ENCODE measurements at places on chromosomes 12 and 14. TPM values are rescaled to one million over a fixed set of nuclear protein-coding genes. Genes with fewer than 3 reads are reported as not detected.

- DNase-seq = peak; percentile 73
Observed at GRCh38 chr12:12705838-12706520, 10.0 kb upstream of the GPR19 start.

- DNase-seq = no peak
Observed at GRCh38 chr12:71640316-71640715, 23.3 kb downstream of the ZFC3H1 start.

DNA sequence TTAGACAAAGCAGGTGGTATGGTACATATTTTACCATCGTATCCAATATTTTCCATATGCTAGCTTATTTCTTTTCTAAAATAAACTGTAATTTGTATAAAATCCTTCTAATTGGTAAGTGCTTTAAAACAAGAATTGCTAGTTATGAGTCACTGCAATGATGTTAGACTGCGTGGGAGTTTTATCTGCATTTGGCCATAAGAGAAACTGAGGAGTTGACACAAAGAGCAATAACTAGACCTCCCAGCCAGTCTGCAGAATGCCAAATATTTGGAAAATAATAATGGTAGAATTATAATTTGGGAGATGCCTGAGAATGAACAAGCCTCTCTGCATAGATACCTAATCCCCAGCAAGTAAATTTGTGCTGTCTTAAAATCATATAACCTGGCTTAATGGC lies 61.7 kb upstream of the PTPRR start:
- no peak for DNase-seq

DNA sequence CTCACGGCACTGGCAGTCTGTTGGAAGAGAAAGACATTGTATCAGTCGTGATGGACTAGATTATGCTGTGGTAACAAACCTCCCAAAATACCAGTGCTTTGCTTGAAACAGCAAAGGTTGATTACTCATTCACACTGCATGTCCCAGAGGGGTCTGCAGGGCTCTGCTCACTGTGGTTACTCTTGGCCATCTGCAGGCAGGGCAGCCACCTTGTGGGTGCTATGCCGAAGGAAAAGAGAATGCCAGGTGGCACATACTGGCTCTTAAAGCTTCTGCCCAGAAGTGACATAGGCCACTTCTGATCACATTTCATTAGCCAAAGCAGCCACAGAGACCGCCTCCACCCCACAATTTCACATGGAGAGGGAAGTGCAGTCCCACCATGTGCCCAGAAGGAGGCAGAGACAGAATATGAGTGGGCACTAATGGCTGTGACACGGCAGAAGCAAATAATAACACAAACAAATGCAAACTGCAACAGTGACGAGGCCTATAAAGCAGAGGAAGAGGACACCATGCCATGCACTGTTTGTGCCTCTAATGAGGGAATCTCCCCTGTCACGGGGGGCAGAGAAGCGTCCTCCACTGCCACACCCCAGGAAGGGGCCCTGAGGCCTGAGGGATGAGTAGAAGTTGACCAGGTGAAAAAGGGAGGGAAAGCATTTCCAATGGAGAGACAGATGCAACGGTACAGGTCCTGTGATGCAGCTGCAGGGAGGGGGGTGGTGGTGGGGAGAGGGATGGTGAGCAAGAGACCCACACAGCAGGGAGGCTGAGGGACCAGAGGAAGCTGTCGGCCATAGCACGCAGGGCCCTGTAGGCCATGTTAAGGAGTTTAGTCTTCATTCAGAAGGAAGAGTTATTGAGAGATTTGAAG lies 51.7 kb upstream of the KICS2 start:
- DNase-seq = peak; percentile 69

- no peak for DNase-seq
Observed at GRCh38 chr14:64875350-64875749, 4.4 kb downstream of the SPTB start.

DNA sequence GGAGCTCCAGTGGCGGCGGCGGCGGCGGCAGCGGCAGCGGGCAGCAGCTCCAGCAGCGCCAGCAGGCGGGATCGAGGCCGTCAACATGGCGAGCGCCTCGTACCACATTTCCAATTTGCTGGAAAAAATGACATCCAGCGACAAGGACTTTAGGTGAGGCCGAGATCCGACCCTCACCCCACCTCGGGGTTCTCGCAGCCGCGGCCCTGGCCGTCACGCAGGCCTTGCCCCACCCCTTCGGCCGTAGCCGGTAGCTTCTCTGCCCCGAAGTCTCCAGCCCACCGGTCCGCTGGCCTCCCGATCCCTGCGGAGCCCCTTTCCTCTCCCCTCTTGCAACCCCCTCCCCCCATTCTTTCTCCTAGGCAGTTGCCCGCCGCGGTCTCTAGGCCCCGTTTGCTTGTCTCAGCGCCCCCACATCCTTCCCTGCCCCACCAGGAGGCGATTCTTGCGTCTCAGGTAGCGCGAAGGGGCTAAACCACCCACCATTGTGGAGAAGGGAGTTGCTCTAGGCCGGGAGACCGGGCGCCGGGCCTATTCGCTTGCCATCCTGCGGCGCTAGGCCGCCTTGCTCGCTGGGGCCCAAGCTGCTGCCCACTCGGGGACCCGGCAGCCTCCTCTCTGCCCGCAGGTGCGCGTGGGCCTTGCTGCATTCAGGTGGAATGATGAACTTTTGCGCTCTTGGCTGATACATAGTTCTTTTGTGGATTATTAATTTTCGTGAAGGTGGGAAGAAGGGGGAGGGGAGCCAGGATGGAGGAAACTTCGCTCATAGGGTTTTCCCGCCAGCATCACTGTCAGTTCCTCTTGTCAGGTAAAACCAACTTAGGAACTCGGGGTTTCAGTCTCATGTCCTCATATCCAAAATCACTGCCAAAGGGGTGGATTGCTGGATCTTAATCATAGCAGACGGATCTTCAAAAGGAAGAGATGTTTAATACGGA lies 745 bp downstream of the CAND1 start:
- DNase-seq = peak; percentile 84

DNA sequence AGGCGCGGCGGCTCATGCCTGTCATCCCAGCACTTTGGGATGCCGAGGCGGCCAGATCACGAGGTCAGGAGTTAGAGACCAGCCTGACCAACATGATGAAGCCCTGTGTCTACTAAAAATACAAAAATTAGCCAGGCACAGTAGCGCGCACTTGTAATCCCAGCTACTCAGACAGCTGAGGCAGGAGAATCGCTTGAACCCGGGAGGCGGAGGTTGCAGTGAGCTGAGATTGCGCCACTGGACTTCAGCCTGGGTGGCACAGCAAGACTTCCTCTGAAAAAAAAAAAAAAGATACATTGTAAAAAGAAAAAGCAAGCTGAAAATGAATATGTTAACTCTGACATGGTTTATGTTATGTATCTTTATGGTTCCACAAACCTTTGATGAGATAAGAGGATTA lies 33.6 kb downstream of the RPGRIP1 start:
- no peak for DNase-seq

- DNase-seq = no peak
Observed at GRCh38 chr12:131550121-131550520, 160.8 kb upstream of the SFSWAP start.

- DNase-seq = no peak
Observed at GRCh38 chr12:107474639-107475539, 210.7 kb upstream of the PWP1 start.

DNA sequence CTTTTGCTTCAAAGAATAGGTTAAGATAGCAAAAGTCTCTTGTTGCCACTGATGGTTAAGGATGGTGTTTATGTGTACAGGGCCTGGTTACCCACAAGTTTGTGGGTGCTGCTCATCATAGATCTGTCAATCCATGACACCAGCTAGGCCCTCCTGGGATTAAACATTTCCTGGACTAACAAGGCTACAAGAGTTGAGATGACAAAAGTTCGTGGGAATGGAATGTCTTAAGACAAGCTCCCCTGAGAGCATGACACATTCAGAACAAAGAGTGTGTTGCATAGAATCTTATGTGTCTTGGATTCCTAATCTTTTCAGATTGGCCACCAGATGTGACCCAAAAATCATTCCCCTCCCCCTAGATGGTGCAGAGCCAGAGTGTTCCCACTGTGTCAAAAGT lies 592.5 kb upstream of the USP15 start:
- no peak for DNase-seq

DNA sequence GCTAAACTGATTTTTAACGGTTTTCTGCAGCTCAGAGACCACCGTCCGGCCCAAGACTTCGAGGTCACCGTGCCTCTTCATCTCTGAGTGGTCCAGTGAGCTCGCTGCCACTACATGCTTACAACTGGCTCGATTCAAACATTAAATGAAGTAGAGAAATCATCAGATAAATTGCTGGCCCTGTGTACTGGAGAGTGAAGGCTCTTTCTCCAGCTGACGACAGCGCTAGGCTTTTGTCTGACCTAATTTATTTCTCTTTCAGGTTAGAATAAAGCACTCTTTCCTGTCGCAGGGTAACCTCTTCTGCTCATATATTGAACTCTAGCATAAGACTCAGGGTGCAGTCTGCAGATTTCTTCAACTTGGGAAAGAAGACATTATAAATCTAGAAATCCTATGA lies 6.4 kb downstream of the BCL11B start:
- DNase-seq = peak; percentile 75

GRCh38 chr12:1906579-1906978 lies 11.9 kb downstream of the CACNA2D4 start:
- DNase-seq = peak; percentile 47

DNA sequence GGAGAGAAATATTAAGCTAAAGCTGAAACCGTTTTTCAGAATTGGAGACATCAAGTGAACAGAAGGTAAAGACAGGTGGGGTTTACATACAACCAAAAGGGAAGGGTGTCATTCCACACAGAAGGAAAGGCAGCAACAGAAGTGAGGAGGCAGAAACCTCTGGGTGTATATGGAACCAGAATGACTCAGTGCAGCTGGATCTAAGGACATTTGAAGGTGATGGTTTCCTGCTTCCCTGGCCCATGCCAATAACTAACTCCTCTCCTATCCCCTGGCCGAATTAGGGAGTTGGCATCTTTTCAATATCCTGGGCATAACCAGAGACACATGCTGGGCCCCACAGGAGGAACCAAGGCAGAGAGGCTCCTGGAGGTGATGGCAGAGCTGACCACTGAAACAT lies 8.4 kb downstream of the NCKAP5L start:
- DNase-seq = no peak

GRCh38 chr14:20623798-20624197 lies 17.7 kb downstream of the OR6S1 start:
- no peak for DNase-seq

SRRM4 gene
- total RNA-seq = not detected

ASIC1 gene
- total RNA-seq = 19.7 TPM

KRT73 gene
- total RNA-seq = 0.09 TPM

OGFOD2 gene
- total RNA-seq = 23.4 TPM

VRTN gene
- not detected for total RNA-seq

CELA1 gene
- not detected for total RNA-seq

ACVRL1 gene
- not detected for total RNA-seq

WSCD2 gene
- total RNA-seq = not detected
